ENCODE measurements at places on chromosomes 7 and 10.

DNA sequence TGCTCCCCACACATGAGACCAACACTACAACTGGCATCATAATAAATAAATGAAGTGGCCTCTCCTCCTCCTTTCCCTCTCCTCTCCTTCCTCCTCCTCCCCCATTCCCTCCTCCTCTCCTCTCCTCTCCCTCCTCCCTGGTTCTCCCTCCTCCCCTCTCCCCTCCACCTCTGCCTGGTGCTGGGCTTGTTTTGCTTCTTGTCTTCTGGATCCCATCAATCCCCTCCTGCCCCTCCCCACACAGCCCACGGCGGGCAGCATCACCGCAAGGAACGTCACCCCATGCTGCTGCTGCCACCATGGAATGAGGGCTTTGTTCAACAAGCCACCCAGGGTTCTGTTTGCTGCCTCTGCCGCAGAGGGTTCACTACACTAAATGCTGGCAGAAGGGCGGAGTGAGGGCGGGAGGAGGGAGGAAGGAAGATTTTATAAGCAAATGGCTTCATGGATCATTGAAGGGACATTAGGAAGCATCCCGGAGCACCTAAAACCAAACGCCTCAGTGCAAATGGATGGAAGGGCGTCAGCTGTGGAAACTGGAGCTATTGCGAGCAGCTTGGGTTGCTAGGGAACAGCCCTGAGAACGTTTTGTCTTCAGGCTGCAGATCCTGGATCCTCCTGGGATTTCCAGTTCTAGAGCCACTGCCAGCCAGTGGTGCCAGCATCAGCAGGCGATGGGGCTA, 379.7 kb upstream of the ZMIZ1 start:
- no peak for DNase-seq

- no peak for DNase-seq
Measured at GRCh38 chr7:117219485-117219884, 103.4 kb downstream of the WNT2 start.

- DNase-seq: no peak
Measured at GRCh38 chr7:44325201-44325671, at the start of gene CAMK2B. TSS of gene CAMK2B (minus strand) at chr7:44325594. CDS start at chr7:44325421, 173 bp downstream.

DNA sequence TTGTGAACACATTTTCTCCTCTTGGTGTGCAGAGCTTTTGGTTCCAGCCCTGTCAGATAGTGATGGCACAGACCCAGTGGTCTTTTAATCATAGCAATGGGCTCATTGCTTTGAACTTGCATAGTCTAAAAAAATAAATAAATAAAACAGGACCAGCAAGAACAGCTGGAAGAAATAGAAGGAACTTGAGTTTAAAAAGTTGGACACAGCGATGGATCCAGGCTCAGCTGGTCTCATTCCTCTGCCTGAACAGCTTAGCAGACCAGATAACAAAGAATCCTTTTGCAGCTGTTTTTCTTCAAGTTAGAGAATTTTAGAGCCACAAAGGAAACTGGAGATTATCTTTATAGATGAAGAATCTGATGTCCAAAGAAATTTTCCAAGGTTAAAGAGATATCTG, 1005.6 kb downstream of the LRMDA start:
- no peak for DNase-seq

DNA sequence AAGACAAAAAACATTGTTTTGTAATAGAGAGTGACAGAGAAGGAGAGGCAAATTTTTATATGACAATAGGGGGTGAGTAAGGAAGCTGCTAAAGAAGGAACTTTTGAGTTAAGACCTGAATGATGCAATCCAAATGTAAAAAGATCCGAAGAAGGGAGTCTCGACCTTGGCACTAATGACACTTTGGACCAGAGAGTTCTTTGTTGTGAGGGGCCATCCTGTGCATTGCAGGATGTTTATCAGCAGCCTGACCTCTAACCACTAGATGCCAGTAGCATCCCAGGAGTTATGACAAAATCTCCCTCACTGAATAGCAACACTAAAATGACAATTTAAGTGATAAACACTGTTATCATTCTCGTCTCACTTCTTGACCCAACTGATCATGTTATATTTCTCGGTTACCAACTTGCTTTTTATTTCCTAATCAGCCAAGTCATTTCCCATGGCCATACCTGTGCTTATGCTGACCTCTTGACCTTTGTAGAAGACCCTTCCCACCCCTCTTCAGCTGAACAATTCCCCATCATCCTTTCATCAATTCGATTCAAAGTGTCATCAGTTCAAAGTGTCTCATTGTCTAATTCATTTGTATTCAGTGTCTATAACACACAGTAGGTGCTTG, 30.0 kb downstream of the DGKI start:
- no peak for DNase-seq

DNA sequence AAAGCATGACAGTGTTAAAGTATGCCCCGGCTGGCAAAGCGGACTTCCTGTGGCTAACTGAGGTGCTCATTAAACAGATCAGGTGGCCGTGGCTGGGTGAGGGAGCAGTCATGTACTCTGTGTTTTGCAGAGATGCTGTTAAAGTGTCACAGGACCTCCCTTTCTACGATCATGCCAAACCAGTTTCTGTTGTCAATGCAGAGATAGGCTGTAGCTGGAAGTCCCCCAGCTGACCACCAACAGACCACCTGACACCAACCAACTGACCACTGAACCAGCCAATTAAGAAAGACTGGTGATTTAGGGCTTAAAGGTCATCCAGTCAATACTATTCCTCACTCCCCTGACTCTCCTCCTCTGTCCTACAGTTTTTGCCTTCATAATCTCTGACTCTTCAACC, 431.1 kb upstream of the LRGUK start:
- no peak for DNase-seq

DNA sequence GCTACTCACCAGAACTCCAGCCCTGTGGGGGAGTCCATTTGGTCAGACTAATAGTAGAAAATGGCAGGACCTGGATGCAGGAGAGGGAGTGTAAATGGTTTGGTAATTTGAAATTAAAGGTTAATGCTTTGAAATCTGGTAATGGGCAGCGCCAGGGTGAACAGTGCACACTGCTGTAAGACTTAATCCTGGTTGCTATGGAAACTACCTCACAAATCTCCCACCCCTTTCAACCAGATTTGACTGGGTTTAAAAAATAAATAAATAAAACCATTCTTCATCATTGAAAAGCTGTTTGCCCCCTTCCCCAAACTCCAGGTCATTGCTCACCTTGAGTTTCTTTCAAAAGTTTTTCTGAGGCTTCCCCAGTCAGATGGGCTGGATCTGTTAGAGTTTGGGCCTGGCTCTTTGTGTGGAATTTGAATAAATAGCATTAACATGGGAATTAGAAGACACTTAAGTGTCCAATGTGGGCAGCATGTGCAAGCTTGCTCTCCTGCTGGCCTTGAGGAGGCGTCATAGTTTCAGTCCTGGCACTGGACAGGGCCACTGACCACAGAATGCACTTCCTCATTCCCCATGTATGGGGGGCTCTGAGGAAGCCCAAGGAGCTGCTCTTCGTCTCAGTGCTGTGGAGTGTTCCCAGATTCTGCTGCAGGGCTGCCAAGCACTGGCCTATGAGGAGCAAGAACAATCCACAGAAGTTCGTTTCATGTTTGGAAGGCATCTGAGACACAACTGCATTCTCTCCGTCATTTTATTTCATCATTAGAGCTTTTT, 90.7 kb downstream of the LRRC4 start:
- DNase-seq: peak; percentile 17

DNA sequence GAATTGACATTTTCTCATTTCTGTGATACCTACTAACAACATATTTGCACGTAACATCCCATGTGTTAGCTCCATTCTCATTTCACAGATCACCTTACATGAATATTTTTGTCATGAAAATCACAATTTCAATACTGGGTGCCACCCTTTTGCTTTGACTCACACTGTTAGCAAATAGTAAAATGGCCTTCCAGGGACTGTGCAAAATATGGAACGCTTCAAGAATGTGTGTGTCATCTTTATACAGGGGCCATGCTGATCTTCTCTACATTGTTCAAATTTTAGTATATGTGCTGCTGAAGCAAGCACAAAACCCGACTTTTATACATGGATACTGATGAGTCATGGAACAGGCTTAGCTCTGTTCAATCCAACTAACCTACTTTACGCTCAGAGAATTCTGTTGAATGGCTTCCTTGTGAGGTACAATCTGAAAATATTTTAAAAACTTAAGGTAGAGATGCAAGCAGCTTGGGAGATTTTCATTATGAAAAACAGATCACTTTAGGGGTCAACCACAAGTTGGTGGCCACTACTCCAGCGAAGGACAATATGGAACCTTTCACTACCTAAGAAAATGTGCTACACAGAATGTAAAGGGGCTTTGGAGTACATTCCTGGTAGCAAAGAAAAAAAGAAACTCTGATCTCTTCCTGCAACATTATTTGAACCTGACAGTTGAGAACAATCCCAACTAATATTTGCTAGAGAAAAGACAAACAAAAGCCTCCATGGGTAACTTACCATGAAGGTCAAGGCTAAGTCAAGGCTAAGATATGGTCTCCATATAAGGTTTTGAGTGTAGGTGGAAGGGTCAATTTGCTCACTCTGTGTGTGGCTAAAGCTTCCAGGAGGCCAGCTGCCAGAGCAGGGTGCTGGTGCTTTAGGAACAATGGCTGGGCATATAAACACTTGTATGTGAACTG, 11.9 kb downstream of the ANKRD26 start:
- no peak for DNase-seq

- no peak for DNase-seq
Measured at GRCh38 chr10:70324951-70325781, 41.4 kb upstream of the NPFFR1 start.

DNA sequence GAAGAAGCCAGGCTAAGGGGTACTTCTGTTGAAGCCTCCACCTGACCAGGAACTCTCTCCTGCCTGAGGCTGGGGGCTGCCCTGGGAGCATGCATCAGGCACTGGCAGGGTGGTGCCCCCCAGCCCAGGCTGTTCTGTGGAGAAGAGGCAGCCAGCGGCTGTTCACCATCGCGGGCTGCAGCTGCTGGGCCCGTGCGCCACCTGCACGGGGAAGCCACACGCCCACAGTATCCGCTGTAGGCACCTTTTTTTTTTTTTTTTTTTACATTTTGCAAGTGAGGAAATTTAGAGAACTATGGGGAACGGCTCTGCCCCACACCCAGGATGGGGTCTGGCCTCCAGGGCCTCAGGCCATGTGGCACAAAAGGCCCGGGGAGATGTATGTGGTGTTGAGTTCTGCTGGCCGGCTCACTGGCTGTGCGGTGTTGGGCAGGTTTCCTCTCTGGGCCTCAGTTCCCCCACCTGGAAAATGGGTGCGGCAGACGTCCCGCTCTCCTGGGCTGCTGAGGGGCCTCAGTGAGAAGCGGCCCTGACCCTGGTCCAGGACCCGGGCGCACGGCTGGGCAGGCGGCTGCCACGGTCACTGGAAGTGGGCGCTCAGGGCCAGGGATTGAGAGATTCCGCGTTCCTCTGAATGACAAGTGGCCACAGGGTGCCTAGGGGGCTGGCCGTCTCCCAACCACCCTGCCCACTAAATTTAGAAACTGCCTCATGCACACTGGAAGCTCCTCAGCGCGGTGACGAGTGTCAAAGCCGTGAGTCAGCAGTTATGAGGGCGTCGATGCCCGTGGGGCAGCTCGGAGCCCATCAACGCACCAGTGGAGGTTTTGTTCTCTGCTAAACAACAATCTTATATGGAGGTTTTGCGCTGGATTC, 8.8 kb upstream of the INTS1 start:
- no peak for DNase-seq

GRCh38 chr10:98107644-98108430, 26.6 kb upstream of the R3HCC1L start:
- no peak for DNase-seq

GRCh38 chr10:7027237-7027912, 383.5 kb downstream of the SFMBT2 start:
- no peak for DNase-seq

DNA sequence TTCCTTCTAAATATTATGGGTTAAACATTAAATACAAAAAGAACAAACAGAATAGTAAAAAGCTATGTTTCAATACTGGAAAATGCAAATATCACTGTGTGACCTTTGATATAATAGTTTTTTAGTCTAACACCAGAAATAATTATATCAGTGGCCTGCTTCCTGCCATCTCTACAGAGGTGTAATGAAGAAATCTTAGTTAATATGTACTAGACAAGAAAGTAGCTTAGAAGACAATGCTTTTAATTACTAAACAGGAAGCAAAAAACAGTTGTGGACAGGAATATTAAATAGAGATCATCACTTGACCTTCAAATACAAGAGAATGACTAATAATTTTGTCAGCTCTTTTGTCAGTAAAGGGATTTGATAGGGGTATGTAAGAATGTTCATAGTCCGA, 47.4 kb upstream of the LRRN3 start:
- no peak for DNase-seq

DNA sequence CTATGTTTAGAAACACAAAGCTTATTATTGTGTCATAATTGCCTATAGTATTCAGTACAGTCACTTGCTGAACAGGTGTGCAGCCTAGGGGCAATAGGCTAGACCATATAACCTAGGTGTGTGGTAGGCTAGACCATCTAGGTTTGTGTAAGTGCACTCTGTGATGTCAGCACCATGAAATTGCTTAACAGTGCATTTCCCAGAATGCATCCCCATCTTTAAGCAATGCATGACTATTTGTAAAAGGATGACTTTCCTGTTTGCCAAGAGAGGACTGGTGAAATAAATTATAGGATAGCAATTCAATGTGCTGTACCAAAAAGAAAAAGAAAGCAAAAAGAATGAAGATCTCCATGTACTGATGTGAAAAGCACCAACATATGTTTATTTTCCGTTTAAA, 288.7 kb upstream of the AUTS2 start:
- DNase-seq: no peak

- peak; percentile 17 for DNase-seq
Measured at GRCh38 chr7:101950450-101951119, 133.2 kb downstream of the CUX1 start.

GRCh38 chr7:84790882-84791281, 396.0 kb downstream of the SEMA3D start:
- no peak for DNase-seq

DNA sequence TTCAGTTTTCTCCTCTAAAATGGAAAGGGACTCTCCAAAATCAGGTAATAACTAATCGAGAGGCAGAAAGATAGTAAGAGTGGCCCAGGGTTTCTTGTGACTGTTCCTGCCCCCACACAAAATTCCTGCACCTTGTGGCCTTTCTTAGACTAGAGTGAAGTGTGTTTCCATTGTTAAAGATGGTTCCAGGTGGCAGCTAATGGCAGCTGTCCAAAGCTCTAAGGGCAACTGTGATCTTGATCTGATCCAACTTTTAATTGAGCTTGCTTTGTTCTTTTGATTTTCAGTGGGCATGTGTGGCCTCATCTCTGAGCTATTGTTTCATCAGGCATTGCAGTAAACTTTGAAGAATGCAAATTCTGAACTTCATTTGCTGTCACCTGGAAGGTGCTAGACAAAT, 19.4 kb downstream of the ACSL5 start:
- no peak for DNase-seq

- DNase-seq: no peak
Measured at GRCh38 chr10:69616358-69616757, 13.7 kb upstream of the FAM241B start.

DNA sequence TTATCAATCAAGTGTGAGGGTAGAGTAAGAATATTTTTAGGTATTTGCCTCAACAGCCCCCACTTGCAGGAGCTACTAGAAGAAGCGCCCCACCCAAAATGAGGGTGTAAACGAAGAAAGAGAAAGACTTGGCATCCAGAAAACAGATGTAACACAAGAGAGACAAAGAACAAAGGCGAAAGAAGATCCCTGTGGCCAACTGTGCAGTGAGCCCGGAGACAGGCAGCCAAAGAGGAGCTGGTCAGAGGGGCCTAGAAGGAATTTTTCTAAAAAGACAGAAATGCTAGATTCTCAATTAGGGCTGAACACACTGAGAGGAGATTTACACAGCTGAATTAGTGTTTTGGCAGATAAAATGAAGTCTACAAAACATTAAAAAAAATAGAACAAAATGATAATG, 29.6 kb upstream of the EIF5AL1 start:
- DNase-seq: no peak

GRCh38 chr7:47413526-47414341, 168.2 kb downstream of the TNS3 start:
- no peak for DNase-seq

GRCh38 chr10:36202881-36203280, 560.8 kb upstream of the FZD8 start:
- no peak for DNase-seq

Measured in HAP-1 (cell line).